Effector memory CD8-positive, alpha-beta T cell (primary cell): ENCODE measurements at places on chromosomes 16 and 17.

GRCh38 chr17:3750926-3751325 is 27.2 kb downstream of the HASPIN start:
- DNase-seq = peak; percentile 47

- no peak for DNase-seq
Measured at GRCh38 chr16:27232061-27232900, 29.0 kb downstream of the KDM8 start.

- DNase-seq = no peak
Measured at GRCh38 chr16:68071518-68071901, 13.7 kb upstream of the NFATC3 start.

DNA sequence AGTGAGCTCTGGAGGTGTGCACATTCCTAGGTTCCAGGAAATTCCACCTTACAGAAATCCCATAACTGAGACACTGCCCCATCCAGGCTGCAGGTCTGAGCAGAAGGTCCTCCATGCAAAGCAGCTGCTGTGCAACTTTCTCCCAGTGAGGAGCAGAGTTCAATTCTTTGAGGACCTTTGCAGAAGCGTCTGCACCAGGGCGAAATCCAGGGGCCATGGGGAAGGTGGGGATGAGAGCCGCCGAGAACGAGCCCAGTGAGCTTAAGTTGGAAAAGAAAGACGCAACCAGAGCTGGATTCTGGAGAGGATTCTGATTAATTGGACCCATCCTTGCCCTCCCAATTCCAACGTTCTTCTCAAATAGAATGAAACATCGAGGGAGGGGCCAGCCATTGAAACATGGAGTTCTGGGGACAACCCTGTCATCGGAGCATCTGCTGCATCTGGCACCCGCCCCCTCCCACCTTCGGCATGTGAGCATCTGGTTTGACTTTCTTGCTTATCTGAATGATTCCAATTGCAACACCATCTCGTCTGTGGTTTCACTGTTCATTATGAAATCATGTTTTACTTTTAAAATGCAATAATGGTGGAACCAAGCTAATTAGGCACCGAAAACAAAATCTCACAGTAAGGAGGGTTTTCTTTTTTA is 190.6 kb upstream of the FOXF1 start:
- no peak for DNase-seq

DNA sequence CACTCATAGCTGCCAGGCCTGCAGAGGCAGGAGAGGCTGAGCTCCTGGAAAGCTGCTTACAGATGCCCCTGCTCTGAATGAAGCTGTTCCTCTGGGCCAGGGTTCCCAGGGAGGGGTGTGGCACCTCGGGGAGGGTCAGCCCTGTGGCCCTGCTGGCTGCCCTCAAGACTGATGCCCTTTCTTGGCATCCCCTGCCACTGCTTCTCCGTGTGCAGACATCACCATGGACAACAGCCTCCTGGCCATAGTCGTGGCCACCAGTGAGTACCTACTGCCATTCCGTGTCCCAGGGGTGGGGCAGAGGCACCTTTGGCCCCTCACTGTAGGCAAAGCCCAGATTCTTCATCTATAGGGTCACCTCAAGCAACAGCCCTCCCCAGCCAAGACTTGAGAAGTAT is 8.9 kb downstream of the MRPL27 start:
- no peak for DNase-seq

- DNase-seq = no peak
Measured at GRCh38 chr16:24984903-24985675, 30.1 kb downstream of the ARHGAP17 start.

DNA sequence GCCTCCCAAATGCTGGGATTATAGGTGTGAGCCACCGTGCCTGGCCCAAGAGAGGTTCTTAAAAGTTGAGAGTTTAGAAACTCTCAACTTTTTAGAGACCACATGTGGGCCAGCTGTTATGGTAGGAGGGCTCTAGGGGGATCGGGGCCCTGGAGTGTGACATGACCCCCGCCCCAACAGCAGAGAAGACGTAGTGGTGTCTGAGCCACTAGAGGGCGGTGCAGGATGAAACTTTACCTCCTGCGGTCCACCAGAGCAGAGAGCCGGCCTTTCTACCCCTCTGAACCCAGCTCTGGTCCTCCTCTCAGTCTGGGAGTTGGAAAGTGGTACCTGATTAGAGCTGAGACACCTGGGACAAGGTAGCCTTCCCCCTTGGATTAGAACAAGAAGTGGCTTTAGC is 7.4 kb downstream of the CDK5RAP3 start:
- peak; percentile 34 for DNase-seq

- DNase-seq = no peak
Measured at GRCh38 chr16:16982614-16983013, 488.1 kb downstream of the XYLT1 start.

- DNase-seq = no peak
Measured at GRCh38 chr17:33522623-33523022, 229.5 kb upstream of the ASIC2 start.

DNA sequence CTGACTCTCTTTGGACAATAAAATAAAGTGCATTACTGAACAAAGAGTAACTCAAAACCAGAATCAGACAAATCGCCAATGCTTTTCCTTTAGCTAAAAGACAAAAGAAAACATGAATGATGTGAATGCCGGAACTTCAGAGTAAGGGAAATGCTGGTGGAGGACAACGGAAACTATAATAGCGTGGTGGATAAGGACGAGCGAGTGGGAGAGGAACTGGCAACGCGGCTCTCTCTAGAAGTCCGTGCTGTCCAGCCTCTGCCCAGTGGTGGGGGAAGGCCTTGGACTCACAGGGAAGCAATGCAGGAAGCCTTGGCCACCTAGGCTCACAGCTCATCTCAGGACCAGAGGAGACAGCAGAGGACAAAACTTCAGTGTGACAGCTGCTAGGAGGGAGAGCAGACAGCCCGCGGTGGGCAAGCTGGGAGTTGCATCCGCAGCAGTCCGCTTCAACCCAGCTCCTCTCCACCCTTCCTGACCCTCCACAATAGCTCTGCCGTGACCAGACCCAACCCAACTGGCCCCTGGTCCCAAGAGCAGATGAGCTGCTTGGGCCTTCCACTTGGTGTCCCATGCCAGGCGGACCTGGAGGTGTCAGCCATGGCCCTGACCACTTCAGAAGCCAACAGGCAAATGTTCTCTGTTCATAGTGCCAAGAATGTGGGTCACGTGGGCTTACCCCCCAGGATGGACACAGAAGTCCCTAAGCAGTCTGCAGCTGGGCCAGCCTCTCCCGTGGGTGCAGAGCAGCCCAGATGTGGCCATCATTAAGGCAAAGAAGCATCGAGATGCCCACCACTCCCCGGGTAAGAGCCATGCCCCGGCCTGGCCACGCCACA is 5.3 kb upstream of the FAAP100 start:
- no peak for DNase-seq

GRCh38 chr16:3580686-3581085 is 3.5 kb upstream of the NLRC3 start:
- DNase-seq = no peak

- peak; percentile 55 for DNase-seq
Measured at GRCh38 chr17:58337210-58337599, 8.6 kb upstream of the TSPOAP1 start.

DNA sequence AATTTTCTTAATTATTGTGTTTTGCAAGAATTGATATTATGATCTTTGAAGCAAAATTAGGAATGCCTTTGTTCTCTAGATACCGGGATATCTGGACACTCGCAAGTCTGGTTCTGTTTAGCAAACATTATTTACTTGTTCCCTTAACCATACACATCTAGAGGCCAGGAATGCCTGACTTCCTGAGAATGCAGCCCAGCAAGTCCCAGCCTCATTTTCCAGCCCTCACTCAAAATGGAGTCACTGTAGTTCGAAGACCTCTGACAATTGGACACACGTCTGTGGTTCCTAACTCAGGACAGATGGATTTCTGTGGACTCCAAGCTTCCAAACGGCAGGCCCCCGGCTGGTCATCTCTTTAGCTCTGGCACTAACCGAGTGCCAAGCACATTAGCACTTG is 355.4 kb upstream of the RBFOX1 start:
- no peak for DNase-seq

GRCh38 chr17:80947200-80947940 is 44.3 kb upstream of the CHMP6 start:
- DNase-seq = no peak

- no peak for DNase-seq
Measured at GRCh38 chr17:40561294-40561870, 3.9 kb downstream of the CCR7 start.

DNA sequence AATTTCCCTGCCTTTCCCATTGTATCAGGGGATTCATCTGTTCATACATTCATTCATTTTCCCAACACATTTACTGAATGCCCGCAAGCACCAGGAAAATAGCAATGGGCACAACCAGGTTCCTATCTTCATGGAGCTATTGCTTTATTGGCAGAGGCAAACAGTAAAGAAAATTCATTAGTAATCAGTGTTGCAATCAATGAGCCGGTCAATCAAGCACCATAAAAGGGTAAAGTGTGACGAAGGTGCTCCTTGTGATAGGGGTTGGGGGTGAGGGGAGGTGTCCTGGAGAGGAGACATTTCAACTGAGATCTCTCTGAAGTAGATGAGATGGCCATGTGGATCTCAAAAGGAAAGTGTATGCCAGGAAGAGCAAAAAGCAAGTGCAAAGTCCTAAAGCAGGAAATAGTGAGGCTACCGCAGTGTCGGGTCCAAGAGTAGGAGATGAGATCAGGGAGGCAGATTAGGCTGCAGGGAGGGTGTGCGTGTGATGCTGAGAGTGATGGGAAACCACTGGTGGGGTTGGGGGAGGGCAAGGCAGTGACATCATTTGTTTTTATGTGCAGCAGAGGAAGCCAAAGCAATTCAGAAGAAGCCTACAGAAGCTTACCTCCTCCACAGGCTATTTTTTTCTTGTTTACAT is 28.4 kb downstream of the CDH13 start:
- DNase-seq = peak; percentile 76

DNA sequence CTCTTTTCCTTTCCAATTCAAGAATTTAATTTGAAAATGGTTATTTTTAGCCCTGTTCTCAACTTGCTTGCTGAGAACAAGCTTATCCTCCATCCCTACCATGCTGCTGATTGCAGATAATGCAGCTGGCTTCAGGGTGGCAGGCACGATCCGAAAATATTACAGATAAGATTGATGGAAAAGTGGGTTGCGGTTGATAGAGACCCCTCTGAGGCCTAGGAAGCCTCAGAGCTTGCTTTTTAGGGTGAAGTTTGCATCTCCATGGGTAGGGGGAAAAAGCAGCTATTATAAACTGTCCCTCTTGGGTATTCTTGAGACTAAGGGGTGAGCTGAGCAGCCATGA is 116.5 kb upstream of the GOT2 start:
- DNase-seq = no peak
